ENCODE measurements at places on chromosomes 1 and 21.

DNA sequence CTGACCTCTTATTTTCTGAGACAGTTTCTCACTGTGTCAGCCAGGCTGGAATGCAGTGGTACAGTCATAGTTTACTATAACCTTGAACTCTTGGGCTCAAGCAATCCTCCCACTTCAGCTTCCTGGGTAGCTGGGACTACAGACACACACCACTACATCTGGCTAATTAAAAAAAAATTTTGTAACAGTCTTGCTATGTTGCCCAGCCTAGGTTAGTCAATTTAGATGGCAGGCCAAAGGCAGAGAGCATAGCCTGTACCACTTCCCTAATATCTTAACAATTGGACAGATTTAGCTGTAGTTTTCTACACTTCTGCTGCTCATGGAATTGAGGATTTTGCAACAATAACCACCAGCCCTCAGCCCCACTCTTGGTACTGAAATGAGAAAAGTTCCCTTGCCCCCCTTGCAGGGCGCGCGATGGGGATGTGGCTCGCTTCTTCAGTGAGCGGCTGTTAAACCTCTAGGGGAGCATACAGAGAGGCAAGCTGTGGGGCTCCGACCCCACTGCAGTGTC is 34.9 kb upstream of the PTGFRN start:
- DNase-seq, result no peak

GRCh38 chr1:55426619-55427018 is 211.5 kb upstream of the USP24 start:
- DNase-seq, result no peak

DNA sequence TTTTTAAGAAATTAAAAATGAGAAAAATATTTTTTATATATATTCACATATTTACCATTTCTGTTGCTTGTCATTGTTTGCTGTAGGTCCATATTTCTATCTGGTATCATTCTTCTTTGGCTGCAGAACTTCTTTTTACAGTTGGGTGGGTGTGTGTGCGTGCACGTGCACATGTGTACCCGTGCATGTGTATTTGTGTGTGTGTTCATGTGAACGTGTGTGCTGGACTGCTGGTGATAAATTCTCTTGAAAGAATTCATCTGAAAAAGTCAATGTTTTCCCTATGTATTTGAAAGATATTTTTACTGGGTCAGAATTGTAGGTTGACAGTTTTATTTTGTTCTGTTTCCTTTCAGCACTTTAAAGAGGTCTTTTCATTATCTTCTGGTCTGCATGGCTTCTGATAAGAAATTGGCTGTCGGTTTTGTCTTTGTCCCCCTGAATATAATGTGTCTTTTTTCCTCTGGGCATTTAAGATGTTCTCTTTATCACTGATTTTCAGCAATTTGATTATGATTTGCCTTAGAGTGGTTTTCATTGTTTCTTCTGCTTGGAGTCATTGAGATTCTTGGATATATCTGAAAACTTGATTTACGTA is 34.5 kb upstream of the DPH5 start:
- DNase-seq, result no peak

GRCh38 chr1:102776071-102776470 is 332.3 kb downstream of the COL11A1 start:
- DNase-seq, result no peak

DNA sequence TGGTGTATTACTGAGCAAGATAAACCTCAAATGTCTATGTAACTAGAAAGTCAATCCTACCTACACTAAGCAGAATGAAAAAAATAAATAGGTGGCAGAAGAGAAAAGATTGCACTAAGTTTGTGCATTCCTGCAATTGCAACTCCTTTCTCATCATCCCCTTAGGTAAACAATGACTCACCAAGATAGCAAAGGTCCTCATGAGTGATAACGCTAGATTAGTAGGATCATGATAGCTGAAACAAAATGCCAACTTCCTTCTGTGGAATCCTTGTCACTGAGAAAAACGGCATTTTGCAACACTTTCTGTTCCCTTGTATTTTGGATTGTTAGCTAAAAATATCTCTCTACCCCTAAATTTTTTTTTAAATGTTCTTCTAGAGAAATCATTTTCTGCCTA is 20.0 kb upstream of the FCER1A start:
- no peak for DNase-seq

GRCh38 chr1:225866061-225866837 is 15.9 kb downstream of the TMEM63A start:
- peak; percentile 66 for DNase-seq

DNA sequence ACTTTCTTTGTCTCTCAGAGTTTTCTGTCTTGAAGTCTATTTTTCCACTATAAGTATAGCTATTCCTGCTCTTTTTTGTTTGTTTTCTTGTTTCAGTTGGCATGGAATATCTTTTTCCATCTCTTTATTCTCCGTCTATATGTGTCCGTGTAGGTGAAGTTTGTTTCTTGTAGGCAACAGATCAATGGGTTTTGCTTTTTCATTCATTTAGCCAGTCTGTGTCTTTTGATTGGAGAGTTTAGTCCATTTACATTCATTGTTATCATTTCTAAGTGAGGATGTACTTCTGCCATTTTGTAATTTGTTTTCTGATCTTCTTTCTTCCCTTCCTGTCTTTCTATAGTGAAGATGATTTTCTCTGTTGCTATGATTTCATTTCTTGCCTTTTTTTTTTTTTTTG is 132.5 kb upstream of the GPR52 start:
- DNase-seq, result no peak

DNA sequence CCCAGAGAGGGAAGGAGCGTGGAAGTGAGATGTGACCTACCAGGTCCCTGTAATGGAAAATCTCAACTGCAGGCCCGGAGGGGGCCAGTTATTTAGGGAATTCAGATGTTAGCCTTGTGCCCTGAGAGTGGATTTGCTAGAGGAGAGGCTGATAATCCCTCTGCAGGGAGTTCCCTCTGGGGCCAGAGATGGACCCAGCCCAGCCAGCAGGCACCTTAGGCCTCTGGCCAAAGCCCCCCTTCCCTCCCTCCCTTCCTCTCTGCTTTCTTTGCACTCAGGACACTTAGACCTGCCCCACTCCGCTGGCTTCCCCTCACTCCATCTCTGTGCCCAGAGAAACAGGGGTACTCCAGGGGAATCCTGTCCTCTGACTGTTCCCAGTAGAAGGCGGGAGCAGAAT is 1.5 kb upstream of the ATP1A2 start:
- no peak for DNase-seq

DNA sequence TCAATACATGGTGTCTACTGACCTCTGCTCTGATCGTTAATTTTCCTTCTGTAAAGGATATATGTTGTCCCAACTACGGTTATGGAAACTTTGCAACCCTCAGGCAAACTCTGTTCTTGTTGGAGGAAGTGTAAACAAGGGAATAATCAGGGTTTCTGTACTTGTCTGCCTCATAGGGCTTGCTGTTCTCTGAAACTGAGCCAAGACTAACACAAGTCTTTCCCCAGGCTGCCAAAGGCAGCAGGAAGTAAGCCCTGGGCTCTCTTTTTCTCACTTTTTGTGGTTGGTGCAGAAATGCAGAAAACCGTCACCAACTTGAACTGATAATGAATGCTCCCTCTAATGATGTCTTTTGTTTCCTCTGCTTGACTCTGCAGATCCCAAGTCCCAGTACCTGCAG is 7.6 kb downstream of the CYP4X1 start:
- no peak for DNase-seq

GRCh38 chr1:18640228-18641004 is 9.8 kb downstream of the PAX7 start:
- DNase-seq, result no peak

GRCh38 chr21:30478004-30478403 is 2.2 kb downstream of the KRTAP19-1 start:
- no peak for DNase-seq

- DNase-seq, result no peak
Observed at GRCh38 chr1:17004466-17005364, 7.0 kb downstream of the ATP13A2 start.

- DNase-seq, result no peak
Observed at GRCh38 chr1:199261328-199261727, 622.5 kb downstream of the PTPRC start.

DNA sequence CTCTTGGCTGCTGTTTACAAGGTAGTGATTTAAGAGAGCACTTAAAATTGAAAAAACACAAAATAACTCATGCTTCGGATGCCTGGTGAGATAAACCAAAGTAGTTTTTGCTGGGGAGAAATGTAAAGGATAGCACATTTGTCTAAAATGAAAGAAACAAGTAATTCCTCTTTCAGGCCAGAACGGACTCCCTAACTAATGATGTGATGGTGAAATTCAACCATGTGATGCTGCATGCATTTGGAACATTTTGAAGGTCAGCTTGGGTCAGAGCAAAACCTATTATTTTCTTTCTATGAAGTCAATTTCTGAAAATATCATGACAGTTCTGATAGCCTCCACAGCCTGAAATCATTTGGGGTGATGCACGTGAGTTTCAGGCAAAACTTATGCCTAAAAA is 27.6 kb downstream of the NMNAT2 start:
- no peak for DNase-seq

DNA sequence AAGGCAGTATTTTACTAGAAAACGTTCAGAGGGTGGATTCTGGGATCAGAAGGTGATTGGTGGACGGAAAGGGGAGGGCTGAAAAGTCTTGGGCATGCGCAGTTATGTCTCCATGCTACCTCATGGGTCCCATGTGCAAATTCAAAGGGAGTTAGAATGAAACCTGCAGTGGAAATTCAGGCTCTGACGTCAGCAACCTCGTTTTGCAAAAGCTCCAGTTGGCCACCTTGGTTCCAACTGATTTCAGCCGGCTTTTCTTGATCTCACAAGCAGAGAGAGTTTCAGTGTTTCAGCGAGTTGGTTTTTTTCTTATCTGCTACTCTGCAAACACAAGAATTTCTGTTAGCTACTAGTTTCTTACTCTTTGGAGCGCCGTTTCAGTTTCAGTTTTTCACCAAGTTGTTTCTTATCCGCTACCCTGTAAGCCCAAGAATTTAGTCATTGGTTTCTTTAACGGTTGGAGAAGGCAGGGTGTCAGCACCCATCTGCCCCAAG is 69.8 kb upstream of the PGBD5 start:
- DNase-seq, result peak; percentile 4

- no peak for DNase-seq
Observed at GRCh38 chr1:239253032-239253431, 133.3 kb upstream of the CHRM3 start.

DNA sequence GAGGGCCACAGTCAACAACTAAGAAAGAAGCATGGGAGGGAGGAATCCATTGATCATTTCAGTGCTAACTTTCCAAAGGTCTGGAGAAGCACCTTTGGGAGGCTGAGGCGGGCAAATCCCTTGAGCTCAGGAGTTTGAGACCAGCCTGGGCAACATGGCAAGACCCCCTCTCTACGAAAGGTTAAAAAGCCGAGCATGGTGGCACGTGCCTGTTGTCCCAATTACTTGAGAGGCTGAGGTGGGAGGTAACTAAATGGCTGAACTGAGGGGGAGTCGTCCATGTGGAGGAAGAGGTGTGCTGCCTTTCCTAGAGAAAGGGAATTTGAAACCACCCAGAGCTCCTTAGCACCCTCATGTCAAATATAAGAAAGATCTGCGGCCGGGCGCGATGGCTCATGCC is 16.2 kb downstream of the MASP2 start:
- no peak for DNase-seq

DNA sequence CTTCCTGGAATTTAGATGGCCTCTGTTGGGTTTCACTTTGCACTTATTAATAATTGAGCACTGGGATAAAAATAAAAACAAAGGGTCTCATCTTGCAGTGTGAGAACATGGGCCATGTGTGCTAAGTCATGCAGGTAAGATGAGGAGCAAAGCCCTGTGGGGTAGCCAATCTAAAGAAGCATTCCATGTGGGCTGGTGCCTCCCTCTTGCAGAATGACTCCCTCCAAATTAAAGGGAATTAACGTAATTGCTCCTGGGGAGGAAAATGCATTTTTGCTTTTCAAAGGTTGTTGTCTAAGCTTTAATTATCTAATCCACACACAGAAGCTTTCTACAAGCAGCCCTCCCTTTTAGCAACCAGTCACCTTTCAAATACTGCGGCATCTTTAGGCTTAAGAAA is 69.8 kb downstream of the CDC14A start:
- DNase-seq, result no peak

DNA sequence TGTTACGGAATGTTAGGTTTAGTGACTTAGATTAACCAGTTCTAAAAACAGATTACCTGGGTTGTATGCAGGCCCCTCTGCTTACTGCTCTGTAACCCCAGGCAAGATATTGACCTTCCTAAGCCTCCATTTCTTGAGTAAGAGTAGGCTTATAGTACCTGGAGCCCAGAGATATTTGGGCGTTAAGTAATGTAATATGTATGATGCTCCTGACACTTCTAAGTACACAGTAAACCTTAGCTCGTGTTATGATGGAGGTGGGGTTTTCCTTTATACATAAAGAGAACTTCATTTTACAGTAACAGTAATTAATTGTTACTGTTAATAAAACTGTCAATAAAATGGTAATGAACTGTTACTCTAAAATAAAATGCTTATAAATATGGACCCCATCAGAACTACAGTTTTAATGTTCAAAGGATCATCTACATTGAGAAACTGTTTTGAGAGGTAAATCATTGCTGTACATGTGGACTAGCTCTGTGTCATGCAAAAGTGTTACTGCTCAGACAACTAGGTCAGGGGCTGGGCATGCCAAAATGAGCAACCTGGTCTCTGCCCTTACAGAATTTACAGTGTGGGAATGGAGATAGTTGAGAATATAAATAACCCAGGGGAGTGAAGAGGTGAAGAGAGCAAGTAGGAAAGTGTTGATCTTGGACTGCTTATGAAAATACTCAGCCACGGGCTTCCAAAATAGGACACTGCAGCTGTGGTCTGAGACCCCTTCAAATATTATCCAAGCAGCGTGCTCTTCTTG is 26.6 kb downstream of the LRRC8C start:
- DNase-seq, result peak; percentile 43

DNA sequence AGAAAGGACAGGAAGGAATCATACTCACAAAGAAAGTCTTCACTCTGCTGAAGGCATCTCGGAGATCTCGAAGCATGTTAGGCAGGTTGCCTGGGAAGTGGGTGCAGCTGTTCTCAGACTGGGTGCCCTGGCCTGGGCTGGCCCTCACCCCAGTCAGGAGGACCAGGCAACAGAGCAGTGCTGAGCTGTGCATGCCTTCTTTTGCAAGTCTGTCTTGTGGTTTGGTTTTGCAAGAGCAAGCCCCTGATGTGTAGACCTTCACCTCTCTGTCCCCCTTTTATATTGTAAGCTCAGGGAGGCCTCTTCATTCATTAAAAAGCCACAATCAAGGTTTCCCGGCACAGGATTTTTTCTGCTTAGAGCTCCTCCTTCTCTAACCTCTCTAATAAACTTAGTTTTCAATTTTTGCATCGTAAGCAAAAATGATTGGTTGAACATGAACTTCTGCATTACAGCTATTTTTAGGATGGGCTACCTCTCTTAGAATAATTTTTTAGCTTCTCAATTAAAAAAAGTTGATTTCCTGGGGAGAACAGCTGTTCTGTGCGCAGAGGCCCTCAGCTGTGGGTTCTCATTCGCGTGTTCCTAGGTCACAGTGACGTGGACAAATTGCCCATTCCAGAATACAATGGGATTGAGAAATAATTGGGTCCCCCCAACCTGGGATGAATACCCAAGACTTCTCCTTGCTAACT is at the start of gene IL10:
Gene IL10 (minus strand): TSS at position 252 of the 695 bp plus-strand sequence. CDS start 59 bp downstream, at position 193.
- DNase-seq, result no peak

- no peak for DNase-seq
Observed at GRCh38 chr1:156693848-156694689, 11.3 kb downstream of the CRABP2 start.

- DNase-seq, result no peak
Observed at GRCh38 chr1:7857985-7858384, 5.1 kb upstream of the UTS2 start.

- DNase-seq, result no peak
Observed at GRCh38 chr21:41977034-41977950, 23.5 kb upstream of the C2CD2 start.

- no peak for DNase-seq
Observed at GRCh38 chr1:212816567-212817278, 25.0 kb downstream of the TATDN3 start.

- peak; percentile 20 for DNase-seq
Observed at GRCh38 chr1:181179987-181180365, 91.5 kb downstream of the IER5 start.
